Kidney glomerular epithelial cell (primary cell): ENCODE measurements at places on chromosomes 12 and 14.
A peak's percentile ranks its signal among the peaks of the same experiment; 100 is the strongest.

DNA sequence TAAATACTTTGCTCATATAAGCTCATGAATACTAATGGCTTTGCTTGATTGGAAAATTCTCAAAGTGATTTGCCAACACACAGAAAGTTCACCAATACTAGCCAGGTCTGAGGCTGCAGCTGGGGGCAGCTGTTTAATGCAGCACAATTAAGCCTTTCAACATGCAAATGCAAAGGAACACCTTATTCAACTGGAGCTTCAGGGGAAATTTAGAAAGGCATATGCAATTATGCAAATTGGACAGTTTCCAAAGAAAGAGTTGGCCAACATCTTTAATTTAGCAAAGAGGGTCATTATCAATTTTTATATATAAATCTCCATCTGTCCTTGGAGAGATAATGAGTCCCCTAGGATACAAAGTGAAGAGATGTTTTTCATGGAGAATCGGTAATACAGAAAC lies 40.2 kb upstream of the OTOGL start:
- no peak for DNase-seq

DNA sequence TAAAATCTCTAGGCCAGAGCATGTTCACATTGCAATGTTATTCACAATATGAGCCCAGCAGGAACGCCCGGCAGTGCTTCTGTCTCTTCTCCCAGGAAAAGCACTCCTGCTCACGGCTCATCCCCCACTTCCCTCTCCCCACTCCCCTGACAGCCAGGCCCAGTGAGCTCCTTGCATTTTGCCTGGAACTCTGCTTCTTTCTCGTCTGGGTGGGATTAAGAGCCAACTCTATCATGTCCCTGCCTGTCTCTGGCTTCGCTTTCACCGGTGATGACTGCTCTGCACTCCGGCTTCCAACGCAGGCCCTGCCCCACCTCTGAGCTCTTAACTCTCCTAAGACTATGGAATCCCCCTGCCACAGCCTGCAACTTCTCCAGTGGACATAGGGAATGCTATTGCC lies 2.5 kb downstream of the PLEK2 start:
- DNase-seq, result no peak

DNA sequence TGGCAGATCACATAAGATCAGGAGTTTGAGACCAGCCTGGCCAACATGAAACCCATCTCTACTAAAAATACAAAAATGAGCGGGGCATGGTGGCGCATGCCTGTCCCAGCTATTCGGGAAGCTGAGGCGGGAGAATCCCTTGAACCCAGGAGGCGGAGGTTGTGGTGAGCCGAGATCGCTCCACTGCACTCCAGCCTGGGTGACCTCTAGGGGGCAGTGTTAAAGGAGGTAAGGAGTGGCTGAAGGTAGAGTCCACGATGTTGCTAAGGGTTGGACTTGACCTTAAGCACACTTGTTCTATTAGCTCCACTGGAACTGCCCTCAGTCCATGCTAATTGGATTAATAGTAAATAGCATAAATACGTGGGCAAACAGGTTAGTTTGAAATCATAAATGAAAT lies 62.4 kb upstream of the PSMC1 start:
- DNase-seq, result no peak

DNA sequence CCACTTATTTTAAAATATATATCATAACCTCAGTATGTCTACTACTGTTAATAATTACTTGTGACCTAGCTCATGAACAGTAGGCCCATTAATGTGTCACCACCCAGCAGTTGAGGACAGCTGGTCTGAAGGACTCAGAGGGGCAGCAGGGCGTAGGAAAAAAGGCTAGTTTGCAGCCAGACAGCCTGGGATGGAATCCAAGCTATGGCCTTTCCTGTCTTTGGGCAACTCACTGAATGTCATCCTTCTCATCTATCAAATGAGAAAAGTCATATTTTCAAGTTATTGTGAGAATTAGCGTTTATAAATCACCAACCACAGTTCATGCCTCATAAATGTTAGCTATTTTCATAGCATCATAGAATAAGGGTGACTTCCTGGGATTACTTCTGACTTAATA lies 12.3 kb downstream of the DENND5B start:
- DNase-seq, result peak; percentile 74

GRCh38 chr14:96629082-96629481 lies 126.9 kb downstream of the PAPOLA start:
- no peak for DNase-seq

DNA sequence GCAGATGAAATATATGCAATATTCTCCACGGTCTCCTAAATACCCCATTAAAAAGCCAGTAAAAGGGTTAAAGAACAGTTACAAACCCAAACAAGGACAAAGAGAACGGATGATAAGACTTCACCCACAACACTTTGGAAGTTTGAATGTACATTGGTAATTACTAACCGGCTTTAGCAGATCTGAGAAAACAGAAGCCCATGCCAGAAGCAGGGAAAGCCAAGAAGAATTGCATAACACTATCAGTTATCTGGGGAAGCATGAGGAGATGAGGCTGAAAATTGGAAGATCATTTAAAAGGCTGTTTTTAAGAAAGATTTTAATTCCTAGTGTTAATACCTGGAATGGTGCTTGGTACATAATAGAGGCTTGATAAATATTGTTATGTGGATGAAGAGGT lies 55.6 kb upstream of the MYBPC1 start:
- no peak for DNase-seq

DNA sequence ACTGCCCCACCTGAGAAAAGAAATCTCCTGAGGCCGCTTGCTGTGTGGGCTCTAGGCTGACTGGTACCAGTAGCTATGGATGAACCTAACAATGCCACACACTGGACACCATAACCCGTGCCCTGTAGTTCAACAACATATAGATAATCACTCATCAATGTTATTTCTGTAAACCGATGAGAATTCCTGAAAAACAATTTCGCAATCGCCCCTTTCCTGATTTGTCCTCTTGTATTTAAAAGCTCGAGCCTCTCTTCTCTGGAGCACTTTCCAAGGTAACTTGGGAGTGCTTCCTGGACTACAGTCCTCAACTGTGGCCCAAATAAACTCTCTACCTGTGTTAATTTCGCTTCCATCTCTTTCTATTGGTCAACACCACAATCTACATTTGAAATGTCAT lies 26.1 kb upstream of the PPP2R5C start:
- DNase-seq, result no peak

- no peak for DNase-seq
Measured at GRCh38 chr14:99964979-99965378, 100.2 kb upstream of the EVL start.

GRCh38 chr12:30450872-30451271 lies 244.8 kb downstream of the IPO8 start:
- no peak for DNase-seq

GRCh38 chr14:55780156-55780946 lies 200.3 kb downstream of the KTN1 start:
- DNase-seq, result peak; percentile 93

GRCh38 chr12:70399311-70399710 lies 33.2 kb downstream of the KCNMB4 start:
- DNase-seq, result no peak

DNA sequence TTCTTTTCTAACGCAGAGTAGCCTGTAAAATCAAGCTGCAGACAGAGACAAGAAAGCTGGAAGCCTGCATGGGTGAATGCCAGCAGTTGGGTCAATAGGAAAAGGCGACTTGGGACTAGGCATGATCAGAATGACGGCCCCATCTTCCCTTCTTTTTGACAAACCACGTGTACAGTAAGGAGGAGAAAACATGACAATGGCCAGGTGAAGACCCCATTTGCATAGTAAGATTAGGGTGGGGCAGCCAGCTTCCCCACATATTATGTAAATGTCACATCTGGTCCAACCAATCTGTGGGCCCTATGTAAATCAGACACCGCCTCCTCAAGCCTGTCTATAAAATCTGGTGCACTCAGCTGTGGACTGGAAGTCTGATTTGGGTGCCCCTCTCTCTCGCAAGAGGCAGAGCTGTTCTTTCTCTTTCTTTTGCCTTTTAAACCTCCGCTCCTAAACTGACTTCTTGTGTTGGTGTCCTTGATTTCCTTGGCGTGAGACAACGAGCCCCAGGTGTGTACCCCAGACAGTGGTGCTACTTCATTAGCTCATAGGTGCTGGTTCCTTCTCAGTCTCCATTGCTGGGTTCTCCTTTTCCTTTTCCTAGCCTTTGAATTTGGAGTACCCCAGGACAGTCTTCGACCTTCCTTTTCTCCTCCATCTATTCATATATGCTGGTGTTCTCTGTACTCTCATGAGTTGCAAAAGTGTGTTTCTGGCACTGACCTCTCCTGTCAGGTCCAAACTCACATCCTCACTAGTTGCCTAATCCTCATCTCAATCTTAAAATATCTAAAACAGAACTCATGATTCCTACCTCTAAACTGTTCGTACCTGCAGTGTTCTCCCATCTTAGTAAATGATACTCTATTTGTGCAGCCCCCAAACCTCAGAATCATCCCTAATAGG lies 9.4 kb upstream of the DHRS7 start:
- no peak for DNase-seq

GRCh38 chr12:116863275-116863767 lies 17.9 kb downstream of the HRK start:
- DNase-seq, result no peak

- no peak for DNase-seq
Measured at GRCh38 chr12:41123871-41124270, 64.2 kb upstream of the PDZRN4 start.

DNA sequence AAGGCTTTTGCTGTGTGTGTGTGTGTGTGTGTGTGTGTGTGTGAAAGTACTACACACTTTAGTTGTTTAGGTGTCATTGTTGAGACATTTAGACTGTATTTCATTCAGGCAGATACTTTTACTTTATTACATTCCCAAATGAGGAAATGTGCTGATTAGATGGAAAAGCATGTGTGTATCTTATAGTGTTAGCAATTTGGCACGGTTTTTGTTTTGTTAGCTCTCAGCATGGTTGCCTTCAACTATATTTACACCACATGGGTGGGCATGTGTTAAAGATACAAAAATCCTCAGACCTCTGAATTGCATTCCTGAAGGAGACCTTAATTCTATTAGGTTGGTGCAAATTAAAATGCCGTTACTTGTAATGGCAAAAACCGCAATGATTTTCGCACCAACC lies 879.5 kb downstream of the DIO2 start:
- no peak for DNase-seq

DNA sequence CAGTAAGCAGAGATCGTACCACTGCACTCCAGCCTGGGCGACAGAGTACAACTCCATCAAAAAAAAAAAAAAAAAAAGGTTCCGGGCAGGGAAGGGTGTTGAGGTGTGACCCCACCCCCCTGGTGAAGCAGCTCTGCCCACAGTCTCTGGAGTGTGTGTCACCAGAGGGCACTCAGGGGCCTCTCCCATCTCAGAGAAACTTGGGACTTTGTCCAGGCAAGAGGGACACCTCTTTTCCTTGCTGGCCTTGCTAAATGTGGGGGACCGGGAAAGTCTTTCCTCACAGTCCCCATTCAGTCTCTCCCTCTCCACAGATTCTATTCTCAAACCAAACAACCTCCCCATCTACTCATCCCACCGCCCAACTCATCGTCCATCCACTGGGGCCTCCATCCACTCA lies 43.6 kb downstream of the RFLNA start:
- DNase-seq, result no peak

GRCh38 chr12:80161612-80162011 lies 62.3 kb downstream of the OTOGL start:
- no peak for DNase-seq

DNA sequence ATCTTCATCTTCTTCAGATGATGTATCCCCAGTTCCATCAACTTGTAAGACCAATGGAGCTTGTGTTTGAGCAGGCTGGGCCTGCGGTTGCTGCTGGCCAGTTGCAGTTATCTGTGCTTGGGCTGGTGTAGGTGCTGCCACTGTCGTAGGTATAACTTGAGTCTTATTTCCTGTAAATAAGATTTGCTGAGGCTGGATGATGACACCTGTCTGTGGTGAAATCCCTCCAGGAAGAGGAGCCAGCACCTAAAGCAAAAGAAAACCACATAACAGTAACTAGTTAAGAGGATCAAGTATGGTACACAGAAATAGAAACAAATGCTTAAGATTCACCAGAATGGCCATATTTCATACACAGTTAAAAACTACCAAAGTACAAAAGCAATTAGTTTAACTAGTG lies 28.2 kb downstream of the GTF2A1 start:
- DNase-seq, result no peak

DNA sequence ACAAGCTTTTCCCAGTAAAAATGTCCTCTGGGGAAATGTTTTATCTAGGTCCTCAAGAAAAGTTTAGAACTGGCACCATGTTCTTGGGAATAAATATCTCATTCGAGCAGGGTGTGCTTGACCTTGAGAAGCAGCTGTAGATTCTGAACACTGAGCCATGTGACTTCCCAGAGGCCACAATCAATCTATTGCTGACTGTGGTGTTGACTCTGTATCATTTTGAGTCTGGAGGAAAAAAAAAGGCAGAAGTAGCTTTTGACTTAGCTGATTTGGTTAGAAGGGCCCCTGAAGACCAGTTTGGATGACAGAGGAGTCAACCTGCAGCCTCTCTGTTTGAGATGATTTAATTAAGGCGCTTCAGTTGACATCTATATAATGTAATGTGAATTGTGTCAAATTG lies 592.4 kb upstream of the SEL1L start:
- DNase-seq, result no peak

- DNase-seq, result no peak
Measured at GRCh38 chr12:52324153-52324444, 2.9 kb upstream of the KRT83 start.

DNA sequence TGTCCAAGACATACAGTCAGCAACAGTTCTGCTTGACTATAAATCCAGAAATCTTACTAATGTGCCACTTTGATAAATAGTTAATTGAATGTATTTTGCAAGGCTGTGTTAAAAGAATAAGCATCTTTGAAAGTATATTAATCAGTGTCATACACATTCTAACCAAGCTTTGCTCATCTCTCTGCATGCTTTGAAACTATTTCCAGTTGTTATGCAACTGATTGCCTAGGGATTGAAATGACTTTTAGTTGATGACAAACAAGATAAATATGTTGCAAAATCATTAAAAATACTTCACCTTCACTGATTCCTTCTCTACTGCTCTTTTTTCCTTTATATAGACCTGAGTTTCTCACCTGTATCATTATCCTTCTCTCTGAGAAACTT lies 91.3 kb downstream of the AEBP2 start:
- peak; percentile 20 for DNase-seq

DNA sequence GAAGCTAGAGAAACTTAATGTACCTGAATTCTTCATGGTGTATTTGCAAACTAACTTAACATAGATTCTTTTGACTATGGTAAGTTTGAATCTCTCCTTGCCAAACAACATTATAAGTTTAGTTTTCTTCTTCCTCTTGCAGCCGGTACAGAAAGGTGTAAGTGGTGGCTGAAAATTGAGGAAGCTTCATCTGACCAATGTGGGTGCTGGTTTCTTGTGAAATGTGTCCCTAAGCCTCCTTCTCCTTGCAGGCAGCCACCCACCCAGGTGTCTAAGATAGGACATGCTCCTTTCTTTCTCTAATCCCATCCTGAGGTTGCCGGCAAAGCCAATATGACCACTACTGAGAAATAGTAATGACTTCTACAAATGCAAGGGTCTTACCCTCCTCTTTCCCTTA lies 20.6 kb downstream of the GSG1 start:
- no peak for DNase-seq
